ENCODE measurements at places on chromosomes 2 and 18. TPM values are rescaled to one million over a fixed set of nuclear protein-coding genes. Genes with fewer than 3 reads are reported as not detected.

DNA sequence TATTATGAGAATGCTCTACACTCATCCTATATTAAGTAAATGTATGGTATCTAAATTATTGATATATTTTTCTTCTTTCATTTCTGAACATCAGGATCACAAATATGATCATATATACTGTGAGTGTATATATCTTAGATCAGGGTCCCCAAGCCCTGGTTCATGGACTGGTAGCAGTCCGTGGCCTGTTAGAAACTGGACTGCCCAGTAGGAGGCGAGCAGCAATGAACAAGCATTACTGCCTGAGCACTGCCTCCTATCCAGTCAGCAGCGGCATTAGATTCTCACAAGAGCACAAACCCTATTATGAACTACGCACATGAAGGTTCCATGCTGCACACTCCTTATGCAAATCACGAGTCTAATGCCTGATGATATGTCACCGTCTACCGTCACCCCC lies 1247.1 kb upstream of the NXPH2 start:
- DNase-seq: no peak

NETO1 gene
- total RNA-seq: 1.5 TPM

LOXHD1 gene
- total RNA-seq: not detected

DNA sequence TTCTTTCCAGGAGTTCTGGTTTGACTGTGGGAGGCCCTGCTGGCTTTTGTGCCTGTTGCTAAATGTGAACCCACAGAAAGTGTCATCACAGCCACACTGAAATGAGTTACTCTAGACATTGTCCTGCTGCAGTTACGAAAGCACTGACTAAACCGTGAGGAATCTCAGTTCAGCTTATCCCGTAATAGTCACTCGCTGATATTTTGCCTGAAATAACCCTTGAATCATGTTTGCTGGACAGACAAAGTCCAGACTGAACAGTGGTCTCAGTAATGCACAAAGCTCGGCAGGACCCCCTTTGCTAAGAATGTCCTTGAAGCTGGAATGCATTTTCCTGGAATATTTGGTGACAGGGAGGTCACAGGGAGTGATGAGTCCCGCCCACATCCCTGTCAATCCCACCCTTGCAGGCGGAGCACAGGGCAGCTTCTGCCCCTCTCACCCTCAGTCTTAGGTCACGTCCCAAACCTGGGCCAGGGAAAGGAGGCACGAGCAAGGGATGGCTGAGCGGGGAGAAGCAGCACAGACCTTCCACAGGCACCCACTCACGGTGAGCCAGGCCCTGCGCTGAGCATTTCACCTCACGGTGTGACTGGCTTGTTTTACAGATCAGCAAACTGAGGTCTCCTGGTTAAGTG lies 53.4 kb downstream of the ADI1 start:
- no peak for DNase-seq

SGPP2 gene
- total RNA-seq: 2.1 TPM

RIT2 gene
- not detected for total RNA-seq

RAB6C gene
- not detected for total RNA-seq

DNA sequence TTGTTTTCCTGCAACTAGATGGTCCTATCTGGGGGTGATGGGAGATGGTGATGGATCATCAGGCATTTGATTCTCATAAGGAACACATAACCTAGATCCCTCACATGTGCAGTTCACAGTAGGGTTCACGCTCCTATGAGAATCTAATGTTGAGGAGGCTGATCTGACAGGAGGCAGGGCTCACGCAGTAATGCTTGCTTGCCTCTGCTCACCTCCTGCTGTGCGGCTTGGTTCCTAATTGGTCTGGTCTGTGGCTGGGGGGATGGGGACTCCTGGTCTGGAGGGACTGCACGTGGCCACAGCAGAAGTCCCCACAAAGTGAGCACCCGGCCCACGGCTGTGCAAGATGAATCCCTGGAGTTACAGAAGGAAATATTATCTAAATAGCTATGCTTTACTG lies 11.3 kb downstream of the MC5R start:
- no peak for DNase-seq

DNA sequence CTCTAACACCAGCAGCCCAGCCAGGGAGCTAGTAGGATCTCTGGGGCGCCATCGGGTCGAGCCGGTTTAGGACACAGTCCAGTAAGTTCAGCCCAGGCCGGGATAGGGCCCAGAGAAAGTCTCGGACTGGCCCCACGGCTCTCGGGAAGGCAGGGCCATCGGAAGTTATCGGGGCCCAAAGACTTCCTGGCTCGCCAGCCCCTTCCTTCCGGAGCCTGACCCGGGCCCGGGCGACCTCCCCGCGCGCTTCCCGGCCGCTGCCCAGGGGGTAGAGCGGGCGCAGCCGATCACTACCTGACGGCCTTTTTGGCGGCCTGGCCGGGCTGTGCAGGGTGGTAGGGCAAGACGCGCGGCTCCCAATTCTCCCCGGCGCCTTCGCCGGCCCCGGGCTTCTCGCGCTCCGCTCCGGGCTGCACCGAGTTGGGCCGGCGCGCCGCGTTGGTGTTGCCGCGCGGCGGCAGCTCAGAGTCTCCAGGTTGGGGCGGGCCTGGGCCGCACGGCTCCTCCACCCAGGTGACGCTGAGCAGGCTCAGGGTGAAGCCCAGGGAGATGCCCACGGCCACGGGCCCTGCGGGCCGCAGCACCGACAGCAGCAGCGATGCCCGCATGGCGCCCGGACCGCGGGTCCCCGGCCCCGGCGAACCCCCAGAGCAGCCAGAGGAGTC lies 546 bp downstream of the CHPF start:
- no peak for DNase-seq

DNA sequence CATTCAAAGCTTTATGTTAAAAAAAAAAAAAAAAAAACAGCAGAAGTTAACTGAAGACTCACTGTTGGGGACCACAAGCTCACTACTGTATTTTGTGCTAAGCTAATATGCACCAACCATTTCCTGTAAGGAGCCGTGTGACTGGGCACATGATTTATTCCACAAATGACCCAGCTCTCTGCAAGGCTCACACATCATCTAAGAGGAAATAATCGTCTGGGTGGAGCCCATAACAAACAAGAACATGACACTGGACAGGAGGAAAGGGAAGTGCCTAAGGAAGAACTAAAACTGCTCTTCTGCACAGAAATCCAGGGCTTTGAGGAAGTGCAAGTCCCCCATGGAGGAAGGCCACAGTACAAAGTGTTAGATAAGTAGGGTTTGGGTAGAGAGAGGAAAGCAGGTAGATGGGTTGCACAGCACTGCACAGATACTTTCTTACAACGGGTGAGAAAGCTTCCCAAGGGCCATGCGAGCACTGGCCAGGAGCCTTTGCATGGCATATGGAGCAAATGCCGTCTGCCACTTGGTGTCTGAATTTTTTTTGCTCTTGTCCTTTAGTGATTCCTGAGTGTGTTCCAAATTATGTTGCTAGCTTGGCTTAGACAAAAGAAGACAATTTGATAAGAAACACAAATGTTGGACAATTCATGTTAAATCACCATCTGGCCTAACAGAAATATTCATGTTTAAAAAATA lies 24.4 kb downstream of the NFE2L2 start:
- no peak for DNase-seq

TRABD2A gene
- total RNA-seq: 1.2 TPM

CYTIP gene
- 4.8 TPM for total RNA-seq

DNA sequence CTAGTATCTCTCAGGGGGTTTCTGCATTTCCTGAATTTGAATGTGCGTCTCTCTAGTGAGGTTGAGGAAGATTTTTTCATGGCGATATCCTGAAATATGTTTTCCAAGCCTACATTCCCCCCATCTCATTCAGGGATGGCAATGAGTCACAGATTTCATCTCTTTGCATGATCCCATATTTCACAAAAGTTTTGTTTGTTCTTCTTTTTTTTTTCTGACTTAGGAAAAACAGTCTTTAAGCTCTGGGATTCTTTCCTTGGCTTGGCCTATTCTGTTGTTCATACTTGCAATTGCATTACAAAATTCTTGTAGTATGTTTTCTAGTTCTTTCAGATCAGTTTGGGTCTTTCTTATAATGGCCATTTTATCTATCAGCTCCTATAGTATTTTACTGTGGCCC lies 136.5 kb downstream of the DSEL start:
- DNase-seq: no peak

- DNase-seq: no peak
Observed at GRCh38 chr2:120761911-120762310, 26.2 kb downstream of the GLI2 start.

- no peak for DNase-seq
Observed at GRCh38 chr2:140173790-140174189, 1393.6 kb upstream of the NXPH2 start.

- no peak for DNase-seq
Observed at GRCh38 chr18:40875101-40875615, 1079.9 kb upstream of the PIK3C3 start.

LRRTM4 gene
- total RNA-seq: not detected

AOX1 gene
- total RNA-seq: 12.2 TPM

- no peak for DNase-seq
Observed at GRCh38 chr2:73489053-73489452, 103.4 kb downstream of the ALMS1 start.

GRCh38 chr2:48568547-48568946 lies 38.6 kb downstream of the STON1 start:
- DNase-seq: no peak

DNA sequence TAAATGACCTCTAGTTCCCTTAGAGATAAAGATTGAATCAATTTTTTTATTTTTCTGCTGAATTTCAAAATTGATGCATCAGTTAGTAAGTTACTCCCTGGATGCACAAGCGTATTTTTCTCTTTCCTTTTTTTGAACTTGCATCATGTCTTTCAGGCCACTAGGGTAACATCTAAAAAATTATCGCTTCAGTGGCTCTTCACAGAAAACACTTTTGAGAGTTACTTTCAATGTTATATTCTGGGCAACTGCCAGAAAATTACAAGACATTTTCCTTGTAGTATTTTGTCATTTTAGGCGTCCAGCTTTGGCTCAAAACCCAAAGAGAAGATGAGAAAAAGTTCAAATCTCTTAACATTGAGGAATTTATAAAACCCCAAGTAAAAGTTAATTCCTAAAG lies 59.8 kb downstream of the DSEL start:
- no peak for DNase-seq

GRCh38 chr18:49849331-49850217 lies 36.2 kb upstream of the ACAA2 start:
- DNase-seq: peak; percentile 58

- no peak for DNase-seq
Observed at GRCh38 chr18:500632-501405, at the start of gene COLEC12. Gene COLEC12 (minus strand): TSS chr18:500701. CDS start chr18:500514, 187 bp downstream.

DNA sequence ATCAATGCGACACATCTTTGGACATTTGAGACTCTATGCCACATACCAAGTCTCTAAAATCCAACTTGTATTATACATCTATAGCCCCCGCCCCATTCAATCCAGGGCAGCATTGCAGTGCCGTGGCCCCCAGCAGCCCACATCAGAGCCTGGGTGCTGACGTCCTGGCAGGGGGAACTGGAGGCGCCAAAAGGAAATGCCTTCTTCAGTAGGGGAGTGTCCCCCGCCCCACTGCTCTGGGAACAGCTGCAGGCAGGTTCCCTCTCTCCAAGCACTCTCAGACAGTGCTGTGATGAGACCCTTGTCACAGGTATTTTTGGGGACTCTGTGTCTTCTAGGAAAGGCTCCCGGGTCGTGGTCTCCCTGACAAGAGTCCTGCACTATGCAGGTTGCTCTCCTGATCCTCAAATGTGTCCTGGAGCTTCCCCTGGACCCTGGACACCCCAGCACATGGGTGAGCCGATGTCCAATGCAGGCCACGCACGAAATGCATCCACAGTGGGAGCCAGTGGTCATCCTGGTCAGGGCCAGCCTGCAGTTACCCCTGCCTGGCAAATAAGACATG lies 188.7 kb downstream of the RTP5 start:
- peak; percentile 42 for DNase-seq

GRCh38 chr2:32697156-32697555 lies 69.3 kb downstream of the TTC27 start:
- DNase-seq: no peak

RGPD3 gene
- 0.43 TPM for total RNA-seq

VPS4B gene
- 16.4 TPM for total RNA-seq

B3GNT7 gene
- 9.4 TPM for total RNA-seq

AFF3 gene
- total RNA-seq: 16.2 TPM

EPG5 gene
- 25.3 TPM for total RNA-seq

DNA sequence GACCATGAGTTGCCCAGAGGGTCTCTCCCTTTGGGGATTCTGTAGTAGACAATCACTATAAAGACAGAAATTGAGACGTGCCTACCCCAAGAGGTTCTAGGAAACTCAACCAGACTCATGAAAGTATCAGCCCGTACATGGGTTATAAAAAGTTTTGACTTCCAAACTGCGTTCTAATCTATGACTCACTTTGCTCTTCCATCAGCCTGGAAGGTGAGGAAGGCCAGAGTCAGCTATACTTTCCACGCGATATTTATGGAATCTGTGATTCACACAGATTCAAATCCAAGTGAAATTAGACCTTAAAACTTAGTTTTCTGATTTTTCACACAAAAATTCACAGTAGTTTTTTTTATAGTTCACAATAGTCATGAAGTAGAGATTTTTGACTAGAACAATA lies 7.7 kb upstream of the LYPD1 start:
- DNase-seq: no peak

DNA sequence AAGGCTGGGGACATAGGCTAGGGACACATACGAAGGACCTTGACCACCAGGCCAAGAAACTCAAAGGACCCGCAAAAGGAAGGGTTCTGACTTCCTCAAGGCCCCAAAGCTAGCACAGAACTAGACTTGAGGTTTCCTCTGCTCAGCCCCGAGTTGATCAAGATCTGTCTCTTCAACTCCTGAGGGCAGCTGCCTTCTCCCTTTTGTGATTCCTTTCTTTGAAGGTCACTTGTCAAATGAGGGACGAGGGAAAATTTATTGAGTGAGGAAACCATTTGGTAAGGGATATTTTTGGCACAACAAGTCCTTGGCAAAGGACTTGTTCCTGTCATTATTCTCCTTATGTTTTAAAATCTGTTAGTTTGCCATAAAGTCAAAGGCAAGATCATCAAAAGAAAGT lies 12.3 kb upstream of the ROCK2 start:
- DNase-seq: no peak

DNA sequence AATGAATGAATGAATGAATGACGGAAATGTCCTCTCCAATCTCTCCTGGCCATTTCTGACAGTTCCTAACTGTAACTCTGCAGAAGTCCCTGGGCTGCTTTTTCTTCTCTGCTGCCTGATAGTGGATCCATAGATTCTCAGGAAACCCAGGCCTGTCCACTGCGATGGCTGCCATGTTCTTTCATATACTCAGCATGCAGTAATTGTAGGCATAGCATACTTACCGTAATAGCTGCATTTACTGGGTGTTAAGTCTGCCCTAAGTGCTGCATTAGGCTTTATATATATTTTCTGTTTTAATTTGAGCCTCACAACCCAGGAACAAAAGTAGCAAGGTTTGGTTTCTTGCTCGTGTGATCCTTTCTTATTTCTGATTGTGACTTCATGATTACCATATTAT lies 122.9 kb downstream of the DCC start:
- DNase-seq: no peak

GRCh38 chr2:212379103-212379502 lies 159.5 kb downstream of the ERBB4 start:
- DNase-seq: no peak

GRCh38 chr2:222271854-222272253 lies 26.9 kb downstream of the PAX3 start:
- no peak for DNase-seq

RNASEH1 gene
- 16.9 TPM for total RNA-seq

- DNase-seq: no peak
Observed at GRCh38 chr2:214069254-214069653, 341.6 kb upstream of the VWC2L start.

GRCh38 chr2:39059366-39059952 lies 61.4 kb downstream of the SOS1 start:
- DNase-seq: no peak
